Tibial nerve (tissue), 4 donors: ENCODE measurements at places on chromosomes 16 and 17.

DNA sequence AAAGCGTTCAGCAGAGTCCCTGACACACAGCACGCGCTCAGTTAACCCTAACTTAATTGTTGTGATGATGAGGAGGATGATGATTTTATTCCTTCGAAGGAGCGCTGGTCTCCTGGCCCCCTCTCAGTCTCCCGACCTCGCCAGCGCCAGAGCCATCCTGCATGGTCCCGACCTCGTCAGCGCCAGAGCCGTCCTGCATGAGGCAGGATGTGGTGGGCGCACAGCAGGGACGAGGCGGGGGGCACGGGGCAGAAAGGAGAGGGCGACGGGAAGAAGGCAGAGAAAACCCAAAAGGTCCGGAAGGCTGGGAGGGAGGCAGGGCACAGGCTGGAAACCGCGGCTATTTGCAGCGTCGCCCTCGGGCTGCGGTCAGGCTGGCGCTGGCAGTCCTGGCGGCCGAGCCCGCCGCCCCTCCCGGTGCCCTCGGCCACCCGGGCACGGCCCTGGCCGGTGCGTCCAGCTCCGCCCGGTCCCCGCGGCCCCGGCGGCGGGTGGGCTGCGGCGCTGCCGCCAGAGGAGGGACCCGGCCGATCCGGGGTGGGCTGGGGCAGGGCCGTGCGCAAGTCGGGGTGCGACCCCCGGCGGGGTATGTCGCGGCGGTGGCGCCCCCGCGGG, 3.0 kb upstream of the TAC4 start:
- DNase-seq, result no peak

DNA sequence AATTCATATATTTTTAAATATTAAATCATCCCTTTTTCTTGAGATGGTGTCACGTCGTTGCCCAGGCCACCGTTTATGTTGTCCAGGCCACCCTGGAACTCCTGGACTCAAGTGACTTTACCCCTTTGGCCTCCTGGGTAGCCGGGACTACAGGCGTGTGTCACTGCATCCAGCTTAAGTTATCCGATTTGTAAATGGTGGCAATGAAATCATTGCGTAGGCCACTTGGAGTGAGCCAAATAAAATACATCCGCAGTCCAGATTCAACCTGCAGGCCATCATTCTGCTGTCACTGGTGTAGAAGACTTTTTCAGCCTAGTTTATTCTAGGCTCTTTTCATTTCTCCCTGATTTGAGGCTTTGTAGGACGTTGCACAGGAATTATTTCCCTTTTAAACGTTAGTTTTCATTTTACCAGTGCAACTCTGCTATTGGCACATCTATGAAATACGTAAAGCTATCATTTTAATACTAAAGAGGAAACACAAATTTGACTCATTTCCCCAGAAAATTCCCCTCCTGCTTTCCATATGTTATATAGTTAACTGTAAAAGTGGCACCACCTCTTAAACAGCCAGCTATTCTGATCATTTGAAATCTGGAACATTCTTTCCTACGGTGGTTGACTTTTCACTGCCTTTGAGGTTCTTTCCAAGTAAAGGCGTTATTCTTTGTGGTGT, 449.8 kb downstream of the MAF start:
- no peak for DNase-seq

DNA sequence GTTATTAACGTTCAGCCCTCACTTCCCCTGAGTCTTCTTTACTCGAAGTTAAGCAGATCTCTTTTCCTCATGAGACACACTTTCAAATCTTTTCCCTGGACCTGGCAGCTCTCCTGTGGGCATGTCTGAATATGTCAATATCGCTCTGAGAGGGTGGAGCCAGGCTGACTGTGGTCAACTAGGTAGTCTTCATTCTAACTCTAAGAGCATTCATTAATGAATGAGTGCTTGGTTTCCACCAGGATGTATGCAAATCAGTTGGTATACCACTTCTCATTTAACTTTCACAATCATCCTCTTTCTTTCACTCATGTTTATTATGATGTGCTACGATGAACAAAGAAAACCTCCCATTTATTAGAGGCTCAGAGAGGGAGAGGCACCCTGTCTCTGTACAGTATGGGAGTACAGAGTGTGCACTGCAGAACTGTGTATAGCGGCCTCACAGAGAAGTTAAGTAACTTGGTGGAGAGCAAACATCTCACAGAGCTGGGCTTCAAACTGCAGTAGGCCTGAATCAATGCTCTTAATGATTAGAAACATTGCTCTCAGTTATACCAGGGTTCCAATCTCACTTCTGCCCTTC, 39.9 kb downstream of the OTOA start:
- no peak for DNase-seq

- DNase-seq, result peak; percentile 66
These were observed 34.7 kb upstream of the VPS4A start for GRCh38 chr16:69276148-69277115.

DNA sequence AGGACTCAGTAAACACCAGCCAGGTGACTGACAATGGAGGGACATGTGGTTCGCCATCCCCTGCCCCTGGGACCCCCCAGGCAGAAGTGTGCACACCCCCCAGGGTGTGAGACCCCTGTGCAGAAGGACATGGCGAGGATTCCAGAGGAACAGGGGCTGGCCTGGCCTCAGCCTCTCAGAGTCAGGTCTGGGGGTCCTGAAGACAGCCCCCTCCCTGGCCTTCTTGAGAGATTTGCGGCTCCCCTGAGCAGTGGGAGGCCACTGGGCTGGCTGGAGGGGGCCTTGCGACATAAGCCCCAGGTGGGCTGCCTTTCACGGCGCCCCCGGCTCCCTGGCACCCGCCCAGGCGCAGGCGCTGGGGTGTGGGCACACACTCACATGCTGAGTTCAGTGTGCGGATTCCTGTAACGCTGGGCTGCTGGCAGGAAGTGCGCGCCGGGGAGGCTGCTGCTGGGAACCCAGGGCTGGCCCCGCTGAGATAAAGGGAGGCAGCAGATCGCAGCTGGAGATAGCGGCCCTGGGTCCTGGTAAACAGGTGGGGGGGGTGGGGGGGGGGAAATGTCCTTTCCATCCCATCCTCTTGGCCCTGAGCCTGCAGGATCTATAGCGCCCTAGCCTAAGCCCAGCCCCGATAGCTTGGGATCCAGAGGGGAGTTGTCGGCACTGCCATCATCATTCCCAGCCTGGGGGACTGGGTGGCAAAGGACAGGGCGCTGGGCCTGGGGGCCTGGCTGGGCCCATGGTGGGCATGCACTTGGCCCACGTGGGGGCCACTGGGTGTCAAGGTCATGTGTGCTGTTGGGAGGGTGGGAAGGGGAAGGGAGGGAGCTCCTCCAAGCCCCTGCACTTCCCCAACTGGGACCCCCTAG, 27.1 kb downstream of the TMEM235 start:
- DNase-seq, result no peak
